ENCODE measurements at places on chromosomes 4 and X.

DNA sequence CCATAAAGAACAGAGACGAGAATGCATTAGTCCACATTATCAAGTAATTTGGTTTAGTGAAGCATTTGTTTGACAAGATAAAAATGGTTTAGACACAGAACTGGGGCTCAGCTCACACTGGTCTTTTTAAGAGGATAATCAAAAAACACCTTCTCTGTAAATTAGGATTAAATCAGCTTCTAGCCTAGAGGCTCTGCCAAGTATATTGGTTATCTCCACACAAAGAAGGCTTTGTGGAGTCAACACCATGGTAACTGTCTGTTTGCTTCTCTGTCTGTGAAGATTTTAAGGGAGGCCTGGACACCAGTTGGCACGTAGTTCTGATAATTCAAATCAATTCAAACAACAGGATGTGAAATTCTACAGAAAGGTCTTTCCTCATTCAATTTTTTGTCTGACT, 687.0 kb downstream of the DMD start:
- DNase-seq: no peak

- DNase-seq: no peak
Measured at GRCh38 chrX:1242891-1243402, 25.7 kb upstream of the CSF2RA start.

DNA sequence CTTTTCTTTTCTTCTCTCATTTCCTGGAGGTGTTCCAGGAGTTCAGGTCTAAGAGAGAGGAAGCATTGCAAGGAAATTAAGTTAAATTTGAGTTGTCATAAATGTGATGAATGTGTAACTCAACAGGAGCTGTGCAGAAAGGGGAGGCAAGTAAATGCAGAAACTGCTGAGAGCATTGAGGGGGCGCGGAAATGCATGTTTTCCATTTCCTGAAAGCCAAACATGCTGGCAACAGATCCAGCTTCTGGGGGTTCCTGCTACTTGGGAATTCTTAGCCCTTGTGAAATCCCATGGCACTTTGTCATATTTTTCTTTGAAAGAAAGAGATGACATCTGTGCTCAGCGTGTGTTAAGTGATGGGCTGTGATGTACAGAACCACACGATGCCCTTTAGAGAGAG, 33.8 kb upstream of the NAP1L5 start:
- DNase-seq: no peak

DNA sequence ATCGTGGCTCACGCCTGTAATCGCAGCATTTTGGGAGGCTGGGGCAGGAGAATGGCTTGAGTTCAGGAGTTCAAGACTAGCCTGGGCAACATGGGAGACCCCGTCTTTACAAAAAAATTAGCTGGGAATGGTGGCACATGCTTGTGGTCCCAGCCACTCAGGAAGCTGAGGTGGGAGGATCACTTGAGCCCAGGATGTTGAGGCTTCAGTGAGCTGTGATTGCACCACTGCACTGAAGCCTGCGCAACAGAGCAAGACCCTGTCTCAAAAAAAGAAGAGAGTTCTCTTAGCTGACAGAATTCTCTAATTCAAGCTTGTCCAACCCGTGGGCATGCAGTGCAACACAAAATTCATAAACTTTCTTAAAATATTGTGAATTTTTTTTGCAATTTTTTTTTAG, 95.6 kb upstream of the CBR4 start:
- no peak for DNase-seq

DNA sequence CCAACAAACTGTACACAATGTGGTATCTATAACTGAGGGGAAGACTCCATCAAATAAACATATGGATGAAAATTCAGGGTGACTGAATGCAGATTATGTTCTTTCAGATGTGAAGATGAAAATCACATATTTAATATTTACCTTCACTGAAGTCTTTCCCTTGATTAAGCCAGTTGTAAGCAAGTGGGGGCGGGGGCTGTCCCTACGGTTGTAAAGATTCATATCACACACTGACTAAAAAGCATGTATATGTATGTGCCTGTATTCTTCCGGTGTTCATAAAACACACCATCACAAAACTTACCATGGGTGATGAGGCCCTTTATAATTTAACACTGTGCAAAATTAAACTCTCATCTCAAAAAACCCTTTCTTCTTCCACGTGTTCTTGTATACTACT, 1.3 kb downstream of the TAB3 start:
- peak; percentile 51 for DNase-seq

DNA sequence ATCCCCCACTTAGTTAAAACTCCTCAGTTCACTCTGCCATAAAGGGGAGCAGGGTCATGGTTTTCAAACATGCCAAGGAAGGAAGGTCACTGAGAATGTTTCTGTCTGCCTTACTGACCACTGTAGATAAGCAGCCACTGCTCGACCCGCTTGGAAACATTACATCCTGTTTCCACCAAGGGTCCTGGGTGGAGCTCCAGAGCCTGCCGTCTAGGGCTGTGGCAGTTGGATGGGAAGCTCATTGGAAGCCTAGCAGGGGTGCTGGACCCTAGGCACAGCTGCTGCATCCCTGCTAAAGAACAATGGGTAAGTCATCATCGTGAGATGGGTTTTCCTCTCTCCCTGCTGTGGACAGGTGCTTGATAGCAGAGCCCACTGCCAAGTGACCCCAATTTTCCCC, 76.0 kb upstream of the SRD5A3 start:
- DNase-seq: no peak

GRCh38 chr4:100842856-100843255, 325.0 kb upstream of the EMCN start:
- no peak for DNase-seq

DNA sequence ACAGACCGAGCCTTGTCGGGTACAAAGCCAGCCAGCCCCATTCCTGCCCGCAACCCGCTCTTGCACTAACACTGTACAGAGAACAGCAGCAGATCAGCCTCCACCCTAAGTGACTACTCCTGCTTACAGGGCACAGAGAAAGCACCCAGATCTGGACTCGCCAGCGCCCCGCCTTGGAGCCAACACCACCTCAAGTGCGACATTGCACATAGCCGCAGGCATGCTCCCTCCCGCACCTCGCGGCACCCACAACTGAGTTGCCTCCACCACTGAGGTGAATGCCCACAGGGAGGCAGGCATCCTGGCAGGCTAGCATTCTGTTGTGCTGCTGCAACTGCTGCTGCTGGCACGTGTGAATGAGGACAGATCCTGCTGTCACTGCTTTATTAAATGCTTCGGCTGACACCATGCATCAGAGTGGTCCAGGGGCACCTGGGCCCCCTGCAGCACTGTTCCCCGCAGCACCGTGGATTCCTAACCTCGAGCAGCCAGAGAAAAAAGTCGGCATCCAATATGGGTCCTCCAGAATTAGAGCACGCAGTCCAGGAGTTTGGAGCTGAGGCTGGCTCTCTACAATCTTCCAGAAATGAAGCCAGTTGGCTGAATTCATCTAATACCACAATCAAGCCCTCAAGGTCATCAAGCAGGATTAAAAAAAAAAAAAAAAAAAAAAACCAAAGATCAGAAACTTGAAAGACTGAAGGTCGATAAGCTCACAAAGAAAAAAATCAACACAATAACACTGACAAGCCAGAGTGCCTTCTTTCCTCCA, 352.9 kb downstream of the GASK1B start:
- DNase-seq: no peak

- DNase-seq: no peak
Measured at GRCh38 chr4:121199742-121200561, 35.8 kb upstream of the TNIP3 start.

DNA sequence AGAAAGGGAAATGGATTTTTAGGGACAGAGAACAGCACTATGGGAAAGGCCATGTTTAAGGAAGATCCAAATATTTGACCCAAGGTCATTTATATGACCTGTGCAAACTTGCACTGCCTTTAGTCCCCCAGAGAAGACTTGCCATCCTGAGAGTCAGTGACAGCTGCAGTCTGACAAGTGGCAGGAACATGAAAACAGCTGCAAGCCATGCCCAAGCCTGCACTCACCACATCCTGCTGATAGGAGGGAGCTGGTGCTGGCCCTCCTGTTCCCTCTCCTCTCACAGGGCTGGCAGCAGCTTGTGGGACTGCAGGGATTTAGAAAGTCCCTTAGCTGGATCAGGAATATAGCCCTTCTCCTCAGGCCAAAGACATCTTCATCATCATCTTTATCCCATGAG, 187.7 kb downstream of the RAP1GDS1 start:
- no peak for DNase-seq

- no peak for DNase-seq
Measured at GRCh38 chr4:187715466-187715865, 280.1 kb upstream of the ZFP42 start.

GRCh38 chr4:75009138-75009537, 76.2 kb downstream of the PARM1 start:
- DNase-seq: no peak

DNA sequence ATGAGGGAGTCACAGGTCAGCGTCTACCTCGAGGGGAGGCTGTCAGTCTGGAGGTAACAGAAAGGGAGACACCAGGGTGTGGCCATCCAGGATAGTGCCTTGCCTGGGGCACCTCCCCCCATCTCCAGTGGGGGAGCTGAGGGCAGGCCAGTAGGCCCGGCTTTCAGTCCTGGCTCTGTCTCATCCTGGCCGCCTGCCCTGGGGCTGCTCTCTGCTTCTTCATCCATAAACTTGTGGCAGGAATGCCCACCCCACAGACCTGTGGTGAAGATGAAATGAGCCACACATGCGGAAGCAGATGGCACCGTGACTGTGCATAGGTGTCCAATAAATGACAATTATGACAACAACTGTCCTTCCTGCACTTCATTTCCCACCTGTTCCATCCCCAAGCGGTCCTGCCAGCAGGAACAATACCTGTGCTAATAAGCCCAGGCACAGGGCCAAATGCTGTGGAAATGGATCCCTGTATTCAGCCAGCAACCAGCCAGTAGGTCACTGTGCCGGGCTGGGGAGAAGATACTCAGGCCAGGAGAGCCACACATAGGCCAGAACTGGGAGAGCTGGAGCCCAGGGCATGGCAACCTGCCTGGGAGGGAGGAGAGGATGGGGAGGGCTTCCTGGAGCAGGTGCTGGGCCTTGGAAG, 30.2 kb downstream of the TRO start:
- DNase-seq: no peak

DNA sequence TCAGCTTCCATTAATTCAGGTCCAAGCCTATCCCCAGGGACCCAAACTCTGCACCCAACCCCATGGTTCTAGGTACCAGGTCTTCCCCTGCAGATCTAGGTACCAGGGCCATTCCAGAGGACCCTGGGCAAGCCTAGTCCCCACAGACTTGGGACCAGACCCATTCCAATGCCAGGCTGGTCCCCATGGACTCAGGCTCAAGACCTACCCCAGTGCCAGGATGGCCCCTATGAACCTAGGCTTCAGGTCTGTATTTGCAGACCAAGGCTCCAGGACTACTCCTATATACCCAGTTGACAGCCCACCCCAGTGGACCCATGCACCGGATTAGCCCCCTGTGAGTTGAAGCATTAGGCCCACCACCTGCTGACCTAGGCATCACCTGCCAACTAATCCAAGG, 8.9 kb downstream of the MTHFD2L start:
- no peak for DNase-seq

DNA sequence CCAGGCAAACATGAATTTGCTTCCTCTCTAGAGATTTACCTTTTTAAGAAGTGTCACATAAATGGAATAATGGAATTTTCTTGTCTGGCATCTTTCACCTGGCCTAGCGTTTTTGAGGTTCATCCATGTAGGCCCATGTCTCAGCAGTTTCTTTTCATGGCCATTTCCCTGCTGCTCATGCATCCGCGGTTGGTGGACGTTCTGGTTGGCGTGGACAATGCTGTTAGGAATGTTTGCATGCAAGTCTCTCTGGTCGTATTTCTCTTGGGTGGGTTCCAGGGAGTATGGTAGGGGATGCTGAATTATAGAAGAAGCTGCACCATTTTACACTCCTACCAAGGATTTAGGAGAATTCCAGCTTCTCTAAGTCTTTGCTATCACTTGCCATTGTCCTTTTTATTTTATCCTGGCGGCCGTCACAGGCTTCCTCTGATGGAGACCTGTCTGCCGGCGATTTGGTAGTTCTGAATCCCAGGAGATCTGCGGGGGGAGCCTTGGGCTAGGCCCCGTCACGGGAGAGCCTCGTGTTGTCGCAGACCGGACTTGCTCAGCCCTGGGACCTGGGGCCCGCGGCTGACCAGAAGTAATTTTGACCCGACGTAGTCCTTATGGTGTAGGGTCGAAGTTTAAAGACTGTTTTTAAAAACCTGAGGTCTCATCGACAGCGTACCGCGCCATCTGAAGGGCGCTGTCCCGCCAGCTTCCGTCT, 56.9 kb upstream of the TADA2B start:
- no peak for DNase-seq

GRCh38 chr4:60588556-60588955, 611.6 kb upstream of the ADGRL3 start:
- no peak for DNase-seq

DNA sequence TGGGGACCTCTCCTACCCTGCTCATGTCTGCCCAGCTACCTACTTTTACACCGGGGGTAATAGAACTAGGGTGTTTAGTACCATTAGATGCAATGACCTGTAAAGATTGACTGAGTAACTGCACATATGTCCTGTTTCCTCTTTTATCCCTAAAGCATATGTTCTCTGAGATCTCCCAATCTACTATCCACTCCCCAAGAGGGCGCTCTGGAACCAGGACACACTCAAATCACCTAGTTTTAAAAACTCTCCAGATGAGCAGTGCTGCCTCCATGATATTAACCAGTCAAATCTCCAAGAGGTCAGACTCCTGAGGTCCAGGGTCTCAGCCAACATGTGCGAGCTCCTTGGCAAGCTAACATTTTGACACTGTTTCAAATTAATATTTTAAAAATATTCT, 87.0 kb upstream of the TSPAN5 start:
- DNase-seq: no peak

DNA sequence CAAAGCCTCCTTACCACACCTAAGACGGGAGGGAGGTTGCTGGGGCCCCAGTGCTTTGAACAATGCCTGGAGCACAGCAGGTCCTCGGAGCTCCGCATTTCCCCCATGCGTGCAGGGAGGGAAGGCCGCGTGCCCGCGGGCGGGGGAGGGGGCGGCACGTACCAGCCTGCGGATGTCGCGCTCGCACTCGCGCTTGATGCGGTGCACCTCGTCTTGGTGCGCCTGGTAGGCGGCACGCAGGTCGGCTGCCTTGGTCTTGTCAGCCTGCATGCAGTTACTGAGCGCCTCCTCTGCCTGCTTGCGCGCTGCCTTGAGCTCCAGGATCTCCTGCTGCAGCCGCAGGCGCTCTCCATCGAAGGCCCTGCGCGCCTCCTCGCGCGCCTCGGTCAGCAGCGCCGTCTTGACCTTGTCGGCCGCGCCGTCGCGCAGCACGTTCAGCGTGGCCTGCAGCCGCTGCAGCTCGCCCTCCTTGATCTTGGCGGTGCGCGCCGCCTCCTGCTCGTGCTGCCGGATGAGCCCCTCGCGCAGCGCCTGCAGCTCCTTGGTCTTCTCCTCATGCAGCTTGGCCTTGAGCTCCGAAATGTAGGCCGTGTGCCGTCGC, 87.2 kb upstream of the C4orf50 start:
- DNase-seq: no peak

GRCh38 chrX:155071694-155072280, 479 bp downstream of the BRCC3 start:
- no peak for DNase-seq

GRCh38 chr4:78781924-78782323, 5.8 kb downstream of the BMP2K start:
- DNase-seq: no peak

Measured in activated T-cell treated with anti-CD3 and anti-CD28 coated beads for 24 hours (primary cell).